ENCODE measurements at places on chromosomes 6 and 20.

- DNase-seq: no peak
These were observed 42.3 kb downstream of the RALGAPB start for GRCh38 chr20:38514947-38515346.

- no peak for DNase-seq
These were observed 50.3 kb downstream of the ANKRD6 start for GRCh38 chr6:89483111-89483720.

DNA sequence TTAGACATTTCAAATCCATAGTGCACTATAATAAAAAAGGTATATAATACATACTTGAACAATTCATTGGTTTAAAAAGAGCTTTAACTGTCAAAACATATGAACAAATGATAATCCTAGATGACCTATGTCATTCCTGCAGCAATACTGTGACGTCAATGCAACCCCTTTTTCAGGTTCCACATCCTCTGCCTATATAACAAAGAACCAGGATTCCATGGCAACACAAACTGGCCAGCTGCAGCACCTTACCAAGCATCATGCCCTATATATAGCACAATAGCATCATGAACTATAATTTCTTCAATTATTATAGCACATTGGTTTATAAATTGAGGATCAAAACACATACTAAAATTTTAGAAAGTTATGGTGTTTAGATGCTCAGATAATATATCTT lies 578 bp upstream of the PTCHD4 start:
- no peak for DNase-seq

GRCh38 chr20:1893721-1894470 lies 1.3 kb upstream of the SIRPA start:
- peak; percentile 18 for DNase-seq

GRCh38 chr6:6582131-6582530 lies 6.4 kb upstream of the LY86 start:
- no peak for DNase-seq

- peak; percentile 1 for DNase-seq
These were observed 78.9 kb downstream of the GINS1 start for GRCh38 chr20:25486377-25486776.

DNA sequence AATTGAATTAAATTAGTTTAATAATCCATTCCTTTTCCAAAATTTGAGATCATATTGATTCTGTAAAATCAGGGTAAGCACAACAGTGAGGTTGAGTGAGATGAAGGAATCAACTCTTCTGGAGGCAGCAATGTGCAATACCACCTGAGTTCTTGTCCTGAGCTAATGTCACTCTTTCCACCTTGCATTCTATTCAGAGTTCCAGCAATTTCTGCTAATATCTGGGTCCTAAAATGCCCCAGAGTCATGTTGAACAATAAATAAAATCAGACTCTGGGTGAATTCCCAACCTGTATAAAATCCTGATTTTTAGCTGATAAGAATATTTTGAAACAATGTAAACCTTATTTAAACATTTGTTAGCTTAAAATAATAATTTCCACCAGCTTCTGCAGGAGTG lies 590.8 kb upstream of the ADGRB3 start:
- no peak for DNase-seq

All from activated CD4-positive, alpha-beta T cell treated with anti-CD3 and anti-CD28 coated beads, Interleukin-2, amount 50 U/mL, for 48 hours (primary cell).